Activated CD4-positive, alpha-beta T cell treated with anti-CD3 and anti-CD28 coated beads for 24 hours (primary cell): ENCODE measurements at places on chromosomes 6 and 20.

DNA sequence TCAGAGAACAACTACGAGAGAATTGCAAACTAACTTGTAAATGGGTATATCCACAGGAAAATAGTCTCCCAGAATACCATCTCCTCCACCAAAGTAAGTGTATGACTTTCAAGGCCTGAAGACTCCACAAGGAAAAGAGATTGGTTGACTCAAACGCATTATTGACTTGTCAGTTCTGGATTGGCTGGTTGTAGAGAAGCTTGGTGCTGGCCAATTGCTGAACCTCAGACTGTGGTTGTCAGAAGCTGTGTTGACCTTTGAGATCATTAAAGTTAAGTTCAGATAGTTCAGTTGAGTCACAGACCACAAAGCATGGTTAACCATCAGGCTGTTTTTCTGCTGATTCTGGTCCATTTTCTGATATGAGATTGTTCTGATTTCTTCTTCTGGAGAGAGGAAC lies 388.3 kb downstream of the BMP2 start:
- DNase-seq, result no peak

DNA sequence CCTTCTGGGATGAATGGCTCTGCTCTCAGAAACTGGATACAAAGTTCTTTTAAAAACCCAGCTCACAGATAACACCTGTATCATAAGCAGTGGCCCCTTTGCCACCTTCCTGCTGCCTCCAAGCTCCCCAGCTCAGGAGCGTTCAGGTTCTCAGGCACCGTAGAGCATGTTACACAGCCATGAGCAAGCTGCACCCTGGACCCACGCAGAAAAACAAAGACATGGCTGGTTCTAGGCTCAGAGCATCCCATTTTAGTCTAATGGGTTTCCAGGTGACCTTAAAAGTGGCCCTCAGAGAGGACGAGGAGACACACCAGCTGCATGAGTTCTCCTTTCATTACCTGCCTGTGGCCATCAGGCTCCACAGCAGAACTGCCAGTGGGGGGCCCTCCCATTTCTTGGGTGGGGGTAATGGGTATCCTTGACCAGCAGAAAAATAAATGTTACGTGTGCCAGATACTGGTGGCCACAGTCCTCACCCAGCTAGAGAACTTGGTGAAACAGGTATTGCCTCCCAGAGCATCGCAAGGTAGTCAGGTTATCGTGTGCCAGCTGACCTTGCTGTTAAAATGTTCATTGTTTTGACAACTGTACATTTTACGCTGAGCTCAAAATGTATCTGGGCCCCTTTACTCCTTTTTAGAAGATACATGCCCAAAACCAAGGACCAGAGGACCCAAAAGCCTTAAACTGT lies 7.5 kb downstream of the PSMA7 start:
- no peak for DNase-seq

DNA sequence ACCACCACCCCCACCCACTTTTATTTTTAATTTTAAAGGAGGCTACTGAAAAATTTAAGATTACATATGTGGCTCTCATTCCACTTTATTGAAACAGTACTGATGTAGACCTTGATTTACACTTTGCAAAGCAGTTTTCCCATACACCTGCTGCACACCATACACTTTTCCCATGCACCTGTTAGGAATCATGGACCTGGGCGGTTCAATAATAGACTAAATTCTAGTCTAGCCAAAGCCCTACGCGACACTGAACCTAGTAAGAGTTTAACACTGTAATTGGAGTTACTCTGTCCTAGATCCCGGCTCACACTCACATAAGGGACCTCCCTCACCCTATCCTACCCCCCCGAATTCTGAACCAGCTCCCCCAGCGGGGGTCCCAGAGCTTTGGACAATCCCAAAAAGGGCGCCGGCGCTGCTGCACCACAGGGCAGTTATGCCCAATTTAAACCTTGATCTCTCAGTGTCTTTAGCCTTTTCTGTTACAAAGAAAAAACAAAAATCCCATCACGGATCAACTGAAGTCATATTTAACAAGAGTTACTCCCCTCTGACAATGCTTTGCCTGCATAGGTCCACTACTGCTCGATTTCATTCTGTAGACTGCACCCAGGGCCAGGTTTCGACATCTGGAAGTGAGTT lies 2.4 kb upstream of the GCLC start:
- DNase-seq, result no peak

DNA sequence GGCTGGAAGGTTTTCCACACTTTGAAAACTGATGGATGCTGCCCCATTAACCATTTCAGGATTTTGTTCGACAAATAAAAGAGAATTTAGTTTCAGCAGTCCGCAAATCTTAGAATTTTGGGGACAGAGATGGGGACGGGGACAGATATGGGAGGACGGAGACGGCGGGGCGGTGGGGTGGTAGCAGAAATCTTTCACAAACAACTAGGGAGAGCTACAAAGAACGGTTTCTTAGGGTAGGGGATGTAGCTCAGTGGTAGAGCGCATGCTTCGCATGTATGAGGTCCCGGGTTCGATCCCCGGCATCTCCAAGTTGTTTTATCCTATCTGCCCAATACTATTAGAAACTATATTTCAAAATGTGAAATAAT lies 15.1 kb downstream of the HMGN4 start:
- DNase-seq, result peak; percentile 63

- DNase-seq, result no peak
Observed at GRCh38 chr20:18856873-18857272, 43.3 kb downstream of the SCP2D1 start.

DNA sequence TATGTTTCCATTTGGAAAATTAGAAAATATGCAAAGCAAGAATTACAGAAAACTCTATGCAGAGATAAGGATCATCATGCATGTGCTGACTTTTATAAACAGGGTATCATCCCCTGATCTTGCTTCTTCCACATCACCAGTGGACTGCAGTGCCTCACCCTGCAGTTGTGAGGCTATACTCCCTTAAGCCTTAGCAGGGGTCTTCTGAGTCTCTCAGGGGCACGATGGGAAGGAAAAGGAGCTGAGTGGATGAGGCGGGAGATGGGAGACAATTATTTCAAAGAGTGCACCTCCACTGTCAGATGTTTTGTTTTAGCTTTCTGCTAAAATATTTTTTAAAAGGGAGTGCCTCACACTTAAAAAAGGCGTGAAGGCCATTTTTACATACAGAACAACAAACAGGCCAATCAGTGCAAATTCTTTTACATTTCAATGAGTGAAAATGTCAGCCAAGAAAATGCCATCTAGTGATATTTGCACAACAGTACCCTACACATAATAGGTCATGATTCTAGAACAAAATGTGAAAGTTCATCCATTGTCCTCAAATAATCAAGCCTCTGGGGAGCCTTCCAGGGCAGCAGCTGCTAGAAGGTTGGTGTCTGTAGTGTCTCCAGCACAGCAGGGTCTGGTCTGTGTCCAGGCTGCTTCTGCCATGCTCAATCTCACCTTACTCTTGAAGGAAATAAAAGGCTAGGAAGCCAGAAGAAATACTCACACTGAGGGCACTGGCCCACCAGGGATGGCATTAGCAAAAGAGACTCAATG lies 13.2 kb upstream of the SERPINB9 start:
- DNase-seq, result no peak

- DNase-seq, result no peak
Observed at GRCh38 chr20:5918856-5919625, 31.3 kb downstream of the TRMT6 start.

DNA sequence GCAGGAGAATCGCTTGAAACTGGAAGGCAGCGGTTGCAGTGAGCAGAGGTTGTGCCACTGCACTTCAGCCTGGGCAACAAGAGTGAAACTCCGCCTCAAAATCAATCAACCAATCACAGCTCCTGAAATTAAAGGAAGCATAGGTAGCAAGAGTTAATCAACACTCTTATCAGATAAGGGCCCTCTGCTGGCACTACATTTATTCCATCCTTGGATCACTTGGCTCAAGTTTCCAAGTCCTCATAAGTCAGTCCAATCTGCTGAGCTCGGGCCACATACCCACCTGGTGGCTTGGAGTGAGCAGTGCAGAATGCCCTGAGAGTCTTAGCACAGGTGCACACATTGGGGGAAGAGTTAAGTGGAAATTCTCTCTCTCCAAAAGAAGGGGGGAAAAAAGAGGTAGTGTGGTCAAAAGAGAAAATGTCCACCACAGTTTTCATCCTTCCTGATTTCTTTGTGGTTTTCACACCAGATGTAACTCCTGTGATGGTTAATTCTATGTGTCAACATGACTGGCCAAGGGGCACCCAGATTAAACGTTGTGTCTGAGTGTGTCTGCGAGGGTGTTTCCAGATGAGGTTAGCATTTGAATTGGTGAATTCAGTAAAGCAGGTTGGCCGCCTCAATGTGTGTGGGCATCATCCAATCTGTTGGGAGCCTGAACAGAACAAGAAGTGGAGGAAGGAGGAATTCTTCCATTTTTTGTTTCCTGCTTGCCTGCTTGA lies 14.2 kb upstream of the FAM8A1 start:
- no peak for DNase-seq

- DNase-seq, result no peak
Observed at GRCh38 chr6:124791156-124791555, 171.1 kb upstream of the RNF217 start.

GRCh38 chr6:11778648-11779328 lies at the start of gene ADTRP:
ADTRP (minus strand) TSS chr6:11778803; CDS start chr6:11778759, 44 bp downstream.
- DNase-seq, result no peak

DNA sequence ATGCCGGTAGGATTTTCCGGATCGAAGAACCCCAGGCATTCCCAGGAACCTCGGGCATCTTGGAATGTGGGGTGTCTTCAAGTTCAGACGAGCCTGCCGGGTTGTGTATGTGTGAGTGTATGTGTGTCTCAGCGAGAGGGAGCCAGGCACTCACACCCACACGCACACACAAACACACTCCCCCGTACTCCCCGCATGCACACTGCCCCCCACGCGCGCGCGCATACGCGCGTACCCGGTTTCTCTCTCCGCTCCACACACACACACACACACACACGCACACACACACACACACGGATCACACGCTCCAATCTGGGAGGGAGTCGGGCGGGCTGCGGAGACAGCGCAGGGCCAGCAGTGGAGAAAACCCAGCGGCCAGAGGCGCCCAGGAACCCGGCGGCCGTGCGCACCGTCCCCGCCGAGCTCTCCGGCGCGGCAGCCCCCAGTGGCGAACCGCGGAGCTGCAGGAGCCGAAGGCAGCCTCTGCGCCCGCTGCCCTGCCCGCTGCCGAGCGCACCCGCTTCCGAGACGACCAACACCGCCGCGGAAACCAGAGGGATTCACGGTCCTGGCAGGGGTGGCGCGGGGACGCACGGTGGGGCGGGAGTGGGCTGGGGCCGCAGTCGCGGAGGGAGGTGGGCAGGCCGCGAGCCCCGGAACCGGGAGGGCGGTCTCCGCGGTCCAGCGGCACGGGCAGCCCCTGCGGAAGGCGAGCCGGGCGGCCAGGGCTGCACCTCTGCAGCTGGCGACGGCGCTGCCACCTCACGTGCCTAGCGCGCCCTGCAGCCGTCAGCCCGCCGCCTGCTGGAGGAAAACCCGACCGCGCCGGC lies at the start of gene LRFN2:
Gene LRFN2, minus strand, starts transcription at position 125 of the 830 bp plus-strand sequence.
- peak; percentile 59 for DNase-seq

DNA sequence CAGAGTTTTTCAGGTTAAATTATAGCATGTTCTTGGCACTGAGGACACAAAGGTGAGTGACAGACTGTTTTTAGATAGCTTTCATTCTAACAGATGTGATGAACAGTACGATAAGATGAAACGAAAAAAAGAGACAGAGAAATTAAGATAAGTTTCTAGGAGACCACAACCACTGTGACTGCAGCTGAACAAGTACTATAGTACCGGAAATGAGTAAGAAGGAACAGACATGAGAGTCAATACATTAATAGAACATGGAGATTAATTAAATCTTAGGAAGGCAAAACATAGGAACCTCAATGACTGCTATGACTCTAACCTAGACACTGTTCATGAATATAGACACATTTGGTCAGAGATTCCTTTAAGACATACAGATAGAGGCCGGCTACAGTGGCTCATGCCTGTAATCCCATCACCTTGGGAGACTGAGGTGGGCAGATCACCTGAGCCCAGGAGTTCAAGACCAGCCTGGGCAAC lies 40.2 kb downstream of the HBS1L start:
- no peak for DNase-seq

DNA sequence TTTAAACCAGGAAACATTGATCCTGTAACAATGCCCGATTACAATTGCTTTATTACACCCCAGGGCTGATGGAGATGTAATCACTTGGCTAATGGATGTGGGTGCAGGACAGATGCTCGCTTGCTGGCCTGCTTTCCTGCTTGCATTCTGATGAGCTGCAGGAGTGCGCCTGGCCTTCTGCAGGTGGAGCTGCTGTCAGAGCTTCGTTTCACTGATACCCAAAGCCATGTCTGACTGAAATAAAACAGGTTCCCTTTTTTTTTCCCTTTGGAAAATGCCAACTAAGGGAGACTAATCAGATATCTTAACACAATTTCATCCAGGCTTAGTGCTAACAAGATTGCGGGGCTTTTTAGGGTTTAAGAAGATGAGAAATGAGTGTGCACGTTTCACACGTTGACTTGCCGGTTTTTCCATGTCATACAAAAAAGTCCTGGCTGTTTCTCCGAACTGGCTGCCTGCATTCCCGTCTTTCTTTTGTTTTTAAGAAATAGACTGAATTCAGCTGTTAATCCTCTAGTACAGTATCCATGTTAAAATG lies 60.7 kb downstream of the VAPB start:
- DNase-seq, result no peak

DNA sequence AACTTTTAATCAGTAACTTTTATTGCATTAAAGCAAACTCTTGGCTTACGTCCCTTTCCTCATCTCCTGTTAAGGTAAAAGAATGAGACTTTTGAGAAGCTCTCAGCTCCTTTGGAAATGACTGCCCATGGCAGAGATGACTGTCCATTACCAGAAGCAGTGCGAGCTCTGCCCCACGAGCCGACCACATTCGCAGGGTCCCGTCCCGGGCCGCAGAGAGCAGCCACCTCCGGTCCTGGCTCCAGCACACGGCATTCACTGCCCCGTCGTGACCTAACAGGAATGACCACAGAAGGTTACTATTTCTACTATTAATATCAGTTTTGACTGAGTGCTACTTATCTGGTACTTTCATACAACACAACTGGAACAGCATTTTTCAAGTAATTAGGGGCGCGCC lies 63.4 kb downstream of the WDR27 start:
- no peak for DNase-seq

DNA sequence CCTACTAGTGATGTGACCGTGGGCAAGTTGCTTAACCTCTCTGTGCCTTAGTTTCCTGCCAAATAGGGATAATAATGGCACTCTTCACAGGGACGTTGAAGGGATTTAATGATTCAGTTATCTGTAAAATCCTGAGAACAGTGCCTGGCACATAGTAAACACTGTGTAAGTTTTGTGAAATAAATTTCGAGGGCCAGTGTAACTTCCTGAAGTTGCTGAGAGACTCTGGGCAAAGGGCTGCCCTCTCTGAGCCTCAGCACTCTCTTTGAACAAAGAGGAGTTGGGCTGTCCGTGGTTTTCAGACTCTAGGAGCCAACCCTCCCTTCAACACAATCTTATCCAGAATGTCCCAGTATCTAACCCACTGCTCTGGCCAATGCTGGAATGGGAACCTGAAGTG lies 2.5 kb upstream of the TEAD3 start:
- no peak for DNase-seq

- DNase-seq, result no peak
Observed at GRCh38 chr6:33160728-33161344, 31.4 kb downstream of the COL11A2 start.

GRCh38 chr20:764255-764654 lies 4.0 kb downstream of the SLC52A3 start:
- DNase-seq, result no peak

- DNase-seq, result no peak
Observed at GRCh38 chr6:36533321-36533720, 14.0 kb downstream of the STK38 start.

GRCh38 chr20:44209686-44210405 lies 725 bp downstream of the OSER1 start:
- no peak for DNase-seq

- no peak for DNase-seq
Observed at GRCh38 chr20:10793766-10794165, 120.0 kb upstream of the JAG1 start.
